NCI-H446 treated with DMSO at 0.1 percent for 48 hours (cell line): ENCODE measurements at places on chromosomes 2 and 18.

GRCh38 chr2:69945941-69946340 is 15.5 kb downstream of the ASPRV1 start:
- no peak for DNase-seq

DNA sequence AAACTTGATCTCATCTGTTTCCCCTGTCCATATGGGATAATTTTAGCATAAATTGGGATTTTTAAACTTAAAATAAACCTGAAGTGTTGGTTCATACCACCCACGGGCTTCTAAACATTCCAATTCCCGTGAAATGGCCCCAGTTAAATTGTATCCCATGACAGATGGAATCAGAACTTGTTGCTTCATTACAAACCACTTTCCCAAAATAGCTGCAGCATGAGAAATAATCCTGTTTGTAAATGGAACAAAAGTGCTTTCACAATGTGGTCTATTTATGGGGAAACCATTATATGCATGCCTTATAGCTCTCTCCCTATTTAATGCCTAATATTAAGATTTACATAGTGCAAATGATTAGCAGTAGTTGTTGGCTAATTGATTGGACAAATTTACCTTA is 15.9 kb downstream of the SCG2 start:
- no peak for DNase-seq

DNA sequence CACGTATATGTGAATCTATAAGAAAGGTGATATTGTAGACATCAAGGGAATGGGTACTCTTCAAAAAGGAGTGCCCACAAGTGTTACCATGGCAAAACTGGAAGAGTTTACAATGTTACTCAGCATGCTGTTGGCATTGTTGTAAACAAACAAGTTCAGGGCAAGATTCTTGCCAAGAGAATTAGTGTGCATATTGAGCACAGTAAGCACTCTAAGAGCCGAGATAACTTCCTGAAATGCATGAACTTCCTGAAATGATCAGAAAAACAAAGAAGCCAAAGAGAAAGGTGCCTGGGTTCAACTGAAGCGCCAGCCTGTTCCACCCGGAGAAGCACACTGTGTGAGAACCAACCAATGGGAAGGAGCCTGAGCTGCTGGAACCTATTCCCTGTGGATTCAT is 101.0 kb downstream of the HS6ST1 start:
- DNase-seq = no peak

DNA sequence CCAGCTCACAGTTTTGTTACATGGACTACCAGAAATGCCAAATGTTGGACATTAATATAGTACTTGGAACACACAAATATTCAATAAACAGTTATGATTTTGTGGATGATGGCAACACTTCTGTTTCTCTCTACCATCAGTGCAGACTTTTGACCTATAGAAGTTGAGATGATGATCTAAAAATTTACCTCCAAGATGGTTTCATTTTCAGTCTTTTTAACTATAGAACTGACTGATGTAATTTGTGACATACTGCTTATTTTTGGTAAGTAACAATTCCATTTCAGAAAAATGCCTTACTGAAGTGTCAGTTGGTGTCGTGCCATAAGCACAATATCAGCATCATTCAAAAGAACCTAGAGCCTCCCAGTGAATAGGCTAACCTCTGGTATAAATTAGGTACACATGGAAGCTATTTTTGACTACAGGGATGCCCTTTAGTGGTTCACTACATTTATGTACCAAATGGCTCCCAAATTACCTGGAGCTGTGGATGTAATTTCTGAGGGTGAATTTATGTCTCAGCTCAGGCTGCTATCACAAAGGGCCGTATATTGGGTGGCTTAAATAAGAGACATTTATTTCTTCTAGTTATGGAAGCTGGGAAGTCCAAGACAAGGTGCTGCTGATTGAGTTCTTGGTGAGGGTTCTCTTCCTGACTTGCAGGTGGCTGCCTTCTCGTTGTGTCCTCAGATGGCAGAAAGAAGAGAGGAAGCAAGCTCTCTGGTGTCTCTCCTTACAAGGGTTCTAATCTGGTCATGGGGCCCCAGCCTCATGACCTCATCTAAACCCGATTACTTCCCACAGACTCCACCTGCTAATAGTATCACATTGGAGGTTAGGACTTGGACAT is 66.5 kb downstream of the ALPK2 start:
- no peak for DNase-seq

DNA sequence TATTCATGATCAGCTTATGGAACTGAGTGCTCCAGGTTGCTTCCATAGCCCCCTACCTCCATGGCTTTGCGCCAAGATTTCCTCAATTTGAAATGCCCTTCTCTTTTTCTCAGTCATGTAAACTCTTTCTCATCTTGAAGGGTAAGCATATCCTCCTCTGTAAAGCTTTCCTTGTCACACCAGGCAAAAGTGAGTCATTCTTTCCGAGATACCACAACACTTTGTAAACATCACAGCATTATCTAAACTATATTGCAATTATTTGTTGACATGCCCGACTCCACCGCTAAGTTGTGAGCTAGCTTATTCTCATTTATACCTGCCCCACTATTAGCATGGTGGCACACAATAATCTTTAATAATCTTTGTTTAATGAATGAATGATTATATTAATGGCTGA is 419.5 kb upstream of the CHST9 start:
- no peak for DNase-seq

DNA sequence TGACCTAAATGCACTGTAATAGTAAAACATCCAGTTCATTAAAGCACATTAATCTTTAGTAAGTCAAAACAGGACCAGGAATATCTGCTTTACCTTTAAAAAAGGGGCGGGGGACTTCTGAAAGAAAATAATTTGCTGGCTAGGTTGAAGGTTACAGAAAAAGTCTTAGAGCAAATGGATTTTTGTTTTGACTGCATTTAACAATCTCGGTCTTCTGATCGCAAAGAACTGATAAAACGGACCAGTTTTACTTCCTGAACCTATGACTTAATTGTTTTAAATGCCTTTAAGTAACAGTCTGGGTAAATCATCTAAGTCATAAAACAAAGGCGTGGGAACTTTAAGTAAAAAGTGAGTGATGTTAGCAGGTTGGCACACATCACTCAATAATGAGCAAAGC is 783 bp downstream of the BUB1 start:
- DNase-seq = no peak

GRCh38 chr2:28423856-28424605 is 31.4 kb downstream of the FOSL2 start:
- no peak for DNase-seq

DNA sequence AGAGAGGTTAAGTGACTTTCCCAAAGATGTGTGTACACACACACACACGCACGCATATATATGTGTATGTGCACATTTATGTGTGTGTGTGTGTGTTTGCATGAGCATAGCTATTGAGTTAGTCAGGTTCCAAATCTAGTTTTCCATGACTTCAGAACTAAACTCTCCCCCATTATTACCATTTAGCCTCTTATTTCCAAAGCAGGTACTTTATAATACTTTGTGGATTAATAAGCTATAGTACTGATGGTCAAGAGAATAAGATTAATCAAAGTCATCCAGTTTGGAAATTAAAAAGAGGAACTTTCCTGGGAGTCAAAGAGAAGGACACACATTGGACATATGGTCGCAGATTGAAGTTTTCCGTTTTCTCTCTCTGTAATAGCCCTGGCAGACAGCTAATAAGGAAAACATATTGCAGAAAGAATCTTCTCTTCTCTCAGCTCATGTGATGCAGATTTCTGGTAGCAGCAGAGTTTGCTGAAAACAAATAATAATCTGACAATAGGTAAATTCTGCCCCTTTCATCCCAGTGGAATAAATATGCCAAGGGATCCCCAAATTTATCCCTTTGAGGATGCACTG is 410.9 kb upstream of the TCF4 start:
- DNase-seq = no peak
